ENCODE measurements at places on chromosomes 2 and 18.

DNA sequence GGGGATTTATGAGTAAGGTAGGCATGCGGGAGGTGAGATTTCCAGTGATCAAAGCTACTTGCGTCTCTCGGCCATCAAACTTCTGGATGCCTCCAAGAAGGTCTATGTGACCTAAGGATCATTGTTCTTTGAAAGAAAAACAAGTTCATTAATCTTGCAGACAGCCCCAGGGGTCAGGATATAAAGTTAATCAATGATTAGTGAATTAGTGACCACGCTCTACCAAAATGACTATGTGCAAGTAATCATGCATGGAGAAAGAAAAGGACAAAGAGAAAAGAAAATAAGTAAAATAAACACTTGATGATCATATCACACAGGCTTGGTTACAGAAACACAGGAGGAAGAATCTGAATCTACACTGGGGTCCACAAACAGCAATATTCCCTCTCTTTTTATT is 42.5 kb upstream of the BCL11A start:
- DNase-seq = no peak
- peaks cover 51% of the 10 kb centered on the region for H3K27me3 ChIP-seq
- H3K27ac ChIP-seq = no peak overlapping the region

DNA sequence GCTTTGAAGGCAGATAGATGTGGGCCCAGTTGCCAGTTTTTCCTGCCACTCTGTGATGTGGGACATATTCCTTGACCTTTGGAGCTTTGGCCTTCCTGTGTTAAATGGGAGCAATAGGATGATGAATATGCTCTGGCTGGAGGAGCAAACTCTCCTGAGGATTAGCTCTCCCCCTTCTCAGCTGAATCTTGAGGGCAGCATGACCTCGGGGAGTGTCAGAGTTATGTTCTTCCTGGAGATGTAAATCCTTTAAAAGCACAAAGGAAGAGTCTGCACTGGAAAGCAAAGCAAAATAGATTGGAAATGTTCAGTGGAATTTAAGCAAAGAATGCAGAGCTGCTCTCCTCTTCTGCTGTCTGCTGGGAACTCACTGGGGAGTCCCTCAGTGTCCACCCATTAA is 160.1 kb downstream of the ALK start:
- no peak for DNase-seq
- H3K4me1 ChIP-seq = no peaks in the 10 kb centered on the region
- no peak overlapping the region for H3K4me3 ChIP-seq
- no peaks in the 10 kb centered on the region for H3K36me3 ChIP-seq

GRCh38 chr2:194954218-194954617 is 702.8 kb upstream of the SLC39A10 start:
- no peak overlapping the region for H3K4me3 ChIP-seq
- H3K27ac ChIP-seq = no peak overlapping the region
- H3K4me1 ChIP-seq = no peaks in the 10 kb centered on the region
- no peak for DNase-seq

DNA sequence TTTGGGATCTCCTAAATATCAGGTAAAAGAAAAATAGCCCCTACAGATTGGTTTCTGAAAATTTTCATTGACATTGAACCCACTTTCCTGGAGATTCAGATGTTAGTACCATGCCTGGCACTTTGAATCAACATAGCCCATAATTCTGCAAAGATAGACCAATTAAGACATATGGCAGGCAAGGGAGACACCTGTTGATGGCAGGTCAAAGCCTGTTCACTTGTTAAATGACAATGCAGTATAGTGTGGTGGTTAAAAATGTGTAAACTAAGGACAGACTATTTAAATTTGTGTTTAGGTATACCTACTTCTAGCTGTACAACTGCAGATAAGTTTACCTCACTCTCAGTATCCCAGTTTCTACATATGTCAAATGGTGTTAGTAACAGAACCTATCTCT is 178.1 kb upstream of the MMADHC start:
- no peak overlapping the region for H3K27ac ChIP-seq
- peaks cover 15% of the 10 kb centered on the region for H3K4me1 ChIP-seq
- no peaks in the 10 kb centered on the region for H3K27me3 ChIP-seq
- H3K4me3 ChIP-seq = no peak overlapping the region
- no peak for DNase-seq
- H3K36me3 ChIP-seq = no peaks in the 10 kb centered on the region

Measured in PC-9 (cell line).